ENCODE measurements at places on chromosomes 16 and 17. TPM values are rescaled to one million over a fixed set of nuclear protein-coding genes. Genes with fewer than 3 reads are reported as not detected.

Gene TMEM11
- 30.4 TPM for polyA plus RNA-seq

Gene ITGAD
- polyA plus RNA-seq, result 0.45 TPM

Gene EME1
- polyA plus RNA-seq, result 4.9 TPM

Gene C17orf78
- polyA plus RNA-seq, result not detected

Gene TBC1D3G
- polyA plus RNA-seq, result not detected

Gene VAT1L
- 0.79 TPM for polyA plus RNA-seq

Gene OR1A1
- 0.06 TPM for polyA plus RNA-seq

DNA sequence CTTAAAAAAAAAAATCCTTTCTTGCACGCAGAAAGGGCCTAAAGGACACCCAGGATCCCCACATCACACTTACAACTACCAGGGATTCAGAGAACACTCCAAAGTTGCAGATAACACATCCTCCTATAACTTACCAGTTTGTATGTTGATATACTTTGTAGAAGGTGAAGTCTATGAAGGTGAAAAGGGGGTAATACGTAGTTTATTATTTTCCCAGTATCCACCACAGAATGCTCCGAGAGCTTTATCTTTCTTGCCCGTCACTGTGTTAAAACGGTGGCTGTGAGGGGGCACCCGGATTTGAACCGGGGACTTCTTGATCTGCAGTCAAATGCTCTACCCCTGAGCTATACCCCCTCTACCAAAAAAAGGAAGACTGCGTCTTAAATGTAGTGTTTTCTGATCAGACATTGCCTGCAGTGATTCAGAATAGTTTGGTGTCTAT is 7.9 kb upstream of the RPL23 start:
- no peak for DNase-seq

- no peak for DNase-seq
Measured at GRCh38 chr17:29733166-29733565, 110.5 kb upstream of the CORO6 start.

DNA sequence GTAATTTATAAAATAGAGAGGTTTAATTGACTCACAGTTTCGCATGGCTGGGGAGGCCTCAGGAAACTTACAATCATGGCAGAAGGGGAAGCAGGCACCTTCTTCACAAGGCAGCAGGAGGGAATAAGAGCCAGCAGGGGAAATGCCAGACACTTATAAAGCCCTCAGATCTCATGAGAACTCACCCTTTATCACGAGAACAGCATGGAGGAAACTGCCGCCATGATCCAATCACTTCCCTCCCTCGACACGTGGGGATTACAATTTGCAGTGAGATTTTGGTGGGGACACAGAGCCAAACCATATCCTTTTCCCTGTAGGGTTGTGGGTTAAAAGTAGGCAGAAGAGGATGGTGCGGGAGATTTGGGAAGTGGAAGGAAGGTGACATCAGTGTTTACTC is 101.4 kb downstream of the BMERB1 start:
- no peak for DNase-seq

GRCh38 chr16:7027401-7027800 is 305.2 kb upstream of the RBFOX1 start:
- DNase-seq, result no peak

GRCh38 chr17:76009969-76010661 is 9.5 kb downstream of the CDK3 start:
- no peak for DNase-seq

DNA sequence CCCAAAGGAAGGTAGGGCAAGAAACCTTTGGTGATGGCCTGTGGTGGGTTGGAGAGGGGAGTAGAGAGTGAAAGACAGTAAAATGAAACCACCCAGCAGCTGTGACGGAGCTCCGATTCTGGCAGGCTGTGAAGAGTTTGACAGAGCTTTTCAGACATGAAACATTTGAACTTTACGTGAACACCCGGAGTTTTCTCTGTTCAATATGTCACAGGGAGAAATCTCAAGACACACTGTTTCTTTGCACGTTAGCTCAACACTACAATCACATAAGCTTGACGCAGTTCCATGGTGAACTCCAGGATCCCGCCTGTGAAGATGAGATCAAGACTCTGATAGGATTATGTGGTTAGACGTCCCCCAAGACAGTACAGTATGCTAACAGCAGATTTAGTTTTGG is 79.6 kb upstream of the CDH11 start:
- DNase-seq, result no peak

DNA sequence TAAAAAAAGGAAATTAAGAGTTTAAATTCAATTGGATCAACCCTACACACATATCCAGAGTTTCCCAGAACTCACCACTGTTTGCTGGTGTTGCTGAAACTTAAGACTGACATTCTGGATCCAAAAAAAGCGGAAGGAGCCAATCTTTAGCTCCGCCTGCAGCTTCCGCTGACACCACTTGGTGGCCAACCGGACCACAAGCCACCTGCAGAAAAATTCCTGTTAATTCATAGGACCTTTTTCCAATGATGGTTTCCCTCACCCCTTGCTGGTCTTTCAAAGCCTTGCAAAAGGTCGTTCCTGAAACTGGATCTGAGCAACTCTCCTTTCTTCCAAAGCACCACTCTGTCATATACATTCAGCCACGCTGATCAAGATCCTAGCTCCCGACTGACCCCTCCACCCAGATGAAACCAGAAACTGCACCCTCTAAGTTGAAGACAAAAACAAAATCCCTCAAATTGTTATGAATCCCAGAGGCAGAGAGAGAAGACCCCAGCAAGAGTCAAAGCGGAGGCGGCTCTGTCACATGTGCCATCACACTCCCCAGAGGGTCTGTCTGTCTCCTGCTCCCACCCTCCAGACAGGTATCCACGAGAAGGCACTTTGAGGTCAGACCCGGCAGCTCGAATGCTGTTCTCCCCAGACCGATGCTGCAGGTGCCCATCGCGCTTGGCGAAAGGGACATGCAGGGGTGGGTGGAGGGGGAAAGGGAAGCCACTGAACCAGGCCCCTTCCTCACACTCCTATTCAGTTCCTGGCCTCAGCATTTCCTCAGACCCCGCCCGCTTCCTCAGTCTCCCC is 773 bp downstream of the BLTP2 start:
- peak; percentile 28 for DNase-seq

GRCh38 chr16:1089439-1089821 is 6.6 kb downstream of the C1QTNF8 start:
- no peak for DNase-seq

DNA sequence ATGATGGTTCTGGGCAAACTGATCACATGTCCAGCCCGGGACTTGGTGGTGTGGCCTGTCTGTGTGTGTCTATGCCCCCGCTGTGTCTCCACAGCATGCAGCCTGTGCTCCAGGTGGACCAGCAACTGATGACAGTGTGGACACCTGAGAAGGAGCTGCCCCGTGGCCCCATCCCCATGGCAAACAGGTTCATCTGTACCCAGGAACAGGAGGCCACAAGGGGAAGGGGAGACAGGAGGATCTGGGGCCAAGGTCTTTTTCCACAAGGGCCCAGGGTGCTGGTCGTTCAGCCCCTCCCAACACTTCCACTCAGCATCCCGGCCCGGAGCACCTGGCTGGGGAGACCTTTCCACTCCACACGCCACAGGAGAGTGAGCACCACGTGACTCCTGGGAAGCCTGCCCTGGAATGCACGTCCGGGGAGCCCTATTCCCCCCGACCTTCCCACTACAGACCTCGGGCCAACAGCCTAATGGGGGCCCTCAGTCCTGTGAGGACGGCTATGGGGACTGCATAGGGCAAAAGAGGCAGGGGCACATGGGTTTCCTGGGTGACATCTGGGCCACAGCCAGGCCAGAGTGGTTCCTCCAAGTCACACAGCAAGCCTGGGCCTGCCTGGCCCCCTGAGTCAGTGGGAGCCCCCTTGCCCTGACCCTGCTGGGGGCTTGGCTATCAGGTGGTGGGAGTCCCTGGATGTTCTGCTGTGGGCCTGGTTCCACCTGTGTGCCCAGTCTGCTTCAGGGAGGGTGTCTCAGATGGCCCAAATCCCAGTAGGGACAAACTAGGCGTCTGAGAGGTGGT is 20.8 kb upstream of the NXPH3 start:
- no peak for DNase-seq

GRCh38 chr17:19747829-19748806 is at the start of gene ALDH3A1:
Gene ALDH3A1, minus strand, starts transcription at chr17:19748298. Its CDS starts 3,169 bp downstream, at chr17:19745129.
- DNase-seq, result no peak

GRCh38 chr16:49620158-49620868 is 235.6 kb downstream of the ZNF423 start:
- DNase-seq, result no peak

DNA sequence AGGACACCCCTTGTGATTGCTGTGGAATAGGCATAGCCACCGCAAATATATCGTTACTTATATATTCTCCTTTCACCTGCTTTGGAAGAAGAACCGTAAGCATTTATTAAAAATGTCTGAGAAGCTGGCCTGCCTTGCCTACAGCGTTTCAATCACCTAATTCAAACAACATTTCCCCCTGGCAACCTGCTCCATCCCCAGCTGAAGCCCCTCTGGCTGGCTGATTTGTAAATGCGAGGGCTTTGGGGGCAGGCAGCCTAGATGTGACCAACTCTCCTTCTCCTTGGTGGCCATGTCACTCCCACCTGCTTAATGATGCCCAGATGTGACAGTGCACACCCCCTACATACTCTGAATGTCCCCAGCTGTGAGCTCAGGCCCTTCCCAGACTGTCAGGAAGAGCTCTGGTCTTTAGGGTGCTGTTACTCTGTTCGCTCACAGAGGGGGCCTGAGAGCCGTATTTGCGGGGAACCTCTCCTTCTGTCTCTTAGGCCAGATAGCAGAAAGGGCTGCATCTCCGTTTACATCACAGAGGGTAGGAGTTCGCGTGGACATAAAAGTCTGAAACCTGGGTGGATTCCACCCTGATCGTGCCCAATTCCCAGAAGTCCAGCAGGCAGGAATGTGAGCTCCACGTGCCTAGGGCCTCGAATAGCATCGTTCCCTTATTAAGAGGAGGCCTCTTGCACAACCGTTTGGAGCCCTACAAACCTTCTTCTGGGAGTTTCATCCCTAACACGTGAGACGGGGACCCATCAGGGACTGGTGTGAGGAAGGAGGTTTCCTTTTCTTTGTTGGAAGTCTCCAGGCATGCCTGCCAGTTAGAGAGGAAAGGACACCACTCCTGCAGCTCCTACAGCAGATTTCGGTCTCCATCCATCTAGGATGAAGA is 2.4 kb upstream of the SDK2 start:
- DNase-seq, result no peak

- no peak for DNase-seq
Measured at GRCh38 chr17:3003296-3004149, 59.9 kb downstream of the OR1D5 start.

- DNase-seq, result no peak
Measured at GRCh38 chr17:68257934-68258333, 10.1 kb downstream of the AMZ2 start.

DNA sequence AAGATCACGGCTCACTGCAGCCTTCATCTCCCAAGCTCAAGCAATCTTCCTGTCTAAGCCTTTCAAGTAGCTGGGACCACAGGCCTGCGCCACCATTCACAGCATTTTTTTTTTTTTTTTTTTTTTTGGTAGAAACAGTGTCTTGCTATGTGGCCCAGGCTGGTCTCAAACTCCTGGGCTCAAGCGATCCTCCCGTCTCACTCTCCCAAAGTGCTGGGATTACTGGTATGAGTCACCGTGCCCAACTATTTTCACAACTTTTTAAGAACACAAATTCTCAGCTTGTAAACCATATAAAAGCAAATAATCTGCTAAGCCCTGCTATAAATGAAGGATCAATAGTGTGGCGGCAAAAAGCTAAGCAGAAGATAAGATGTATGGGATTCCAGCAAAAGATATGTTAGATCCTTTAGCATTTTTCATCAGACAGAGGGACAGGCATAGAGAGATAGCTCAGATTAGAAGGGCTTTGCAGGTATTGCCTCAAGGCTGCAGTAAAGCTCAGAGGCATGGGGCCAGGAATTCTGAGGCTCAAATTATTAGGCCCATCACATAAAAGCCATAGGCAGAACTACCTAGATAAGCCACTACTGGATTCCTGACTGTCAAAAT is 55.1 kb downstream of the EMP2 start:
- no peak for DNase-seq

- DNase-seq, result no peak
Measured at GRCh38 chr17:144936-145670, 7.7 kb downstream of the SCGB1C2 start.

- no peak for DNase-seq
Measured at GRCh38 chr17:62963296-62963695, 2.7 kb upstream of the TANC2 start.

DNA sequence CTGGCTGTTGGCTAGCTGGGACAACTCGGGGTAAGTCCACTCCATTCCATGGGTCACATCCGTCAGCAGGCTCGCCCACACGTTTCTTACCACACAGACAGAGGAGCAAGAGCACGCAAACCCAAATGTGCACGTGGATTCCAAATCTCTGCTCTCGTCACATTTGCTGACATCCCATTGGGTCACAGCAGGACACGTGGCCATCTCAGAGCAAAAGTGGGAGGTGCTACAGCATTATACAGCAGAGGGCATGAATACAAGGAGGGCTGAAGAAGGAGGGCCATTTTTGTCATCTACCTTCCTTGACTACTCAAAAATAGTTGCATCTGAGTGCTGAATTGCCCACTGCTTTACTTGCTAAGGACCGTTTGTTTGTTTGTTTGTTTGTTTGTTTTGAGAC is 84.7 kb downstream of the RBBP6 start:
- no peak for DNase-seq

DNA sequence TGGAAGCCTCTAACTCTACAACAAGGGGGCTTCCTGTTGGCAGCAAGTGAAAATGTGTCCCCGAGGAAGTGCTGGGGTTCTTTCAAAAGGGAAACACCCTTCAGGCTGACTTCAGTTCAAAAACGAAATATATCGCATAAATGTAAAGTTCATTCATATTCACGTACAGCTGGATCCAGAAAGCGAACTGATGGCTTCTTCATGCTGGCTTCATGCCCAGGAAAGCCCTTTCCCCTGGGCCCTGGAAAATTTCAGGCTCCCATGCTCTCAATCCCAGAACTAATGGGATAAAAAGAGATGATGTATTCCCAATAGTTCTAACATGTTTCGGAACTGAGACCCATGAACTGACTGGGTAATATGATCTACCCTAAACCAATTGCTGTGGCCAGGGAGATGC is 104.7 kb upstream of the CDH13 start:
- DNase-seq, result peak; percentile 36

DNA sequence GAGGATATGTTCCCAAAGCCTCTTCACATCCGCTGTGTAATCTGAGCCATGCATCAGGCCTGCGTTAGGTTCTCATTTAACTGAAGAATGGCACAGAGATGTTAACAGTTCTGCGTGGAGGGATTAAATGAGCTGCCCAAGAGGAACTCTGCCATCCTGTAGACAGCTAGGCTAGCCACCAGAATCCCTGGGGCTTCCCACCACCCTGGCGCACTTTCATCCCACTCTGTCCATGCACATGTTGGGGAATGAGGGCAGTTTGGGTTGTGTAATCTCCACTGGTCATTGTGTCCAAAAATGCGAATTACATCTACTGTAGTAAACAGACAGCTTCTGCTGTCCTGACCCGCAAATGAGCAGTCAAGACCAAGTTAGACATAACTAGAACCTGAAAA is 1.0 kb upstream of the GLG1 start:
- no peak for DNase-seq

GRCh38 chr17:7095625-7096024 is 15.6 kb upstream of the CLEC10A start:
- no peak for DNase-seq

All from hindlimb muscle (tissue), 1 donor.